Activated T-helper 2 cell treated with anti-CD3 and anti-CD28 coated beads, Interferon-gamma antibody, Interleukin-2, Interleukin-4, amounts not matched to agents 10 μg/mL and 5 μg/mL and 100 μg/mL, durations not matched to agents 14 hours and 24 hours and 36 hours (primary cell): ENCODE measurements at places on chromosomes 16 and 17.
A peak's percentile ranks its signal among the peaks of the same experiment; 100 is the strongest.

GRCh38 chr16:17346621-17347569, 123.9 kb downstream of the XYLT1 start:
- no peak for DNase-seq

- DNase-seq = no peak
These were observed 45.0 kb upstream of the NOL11 start for GRCh38 chr17:67672592-67673335.

DNA sequence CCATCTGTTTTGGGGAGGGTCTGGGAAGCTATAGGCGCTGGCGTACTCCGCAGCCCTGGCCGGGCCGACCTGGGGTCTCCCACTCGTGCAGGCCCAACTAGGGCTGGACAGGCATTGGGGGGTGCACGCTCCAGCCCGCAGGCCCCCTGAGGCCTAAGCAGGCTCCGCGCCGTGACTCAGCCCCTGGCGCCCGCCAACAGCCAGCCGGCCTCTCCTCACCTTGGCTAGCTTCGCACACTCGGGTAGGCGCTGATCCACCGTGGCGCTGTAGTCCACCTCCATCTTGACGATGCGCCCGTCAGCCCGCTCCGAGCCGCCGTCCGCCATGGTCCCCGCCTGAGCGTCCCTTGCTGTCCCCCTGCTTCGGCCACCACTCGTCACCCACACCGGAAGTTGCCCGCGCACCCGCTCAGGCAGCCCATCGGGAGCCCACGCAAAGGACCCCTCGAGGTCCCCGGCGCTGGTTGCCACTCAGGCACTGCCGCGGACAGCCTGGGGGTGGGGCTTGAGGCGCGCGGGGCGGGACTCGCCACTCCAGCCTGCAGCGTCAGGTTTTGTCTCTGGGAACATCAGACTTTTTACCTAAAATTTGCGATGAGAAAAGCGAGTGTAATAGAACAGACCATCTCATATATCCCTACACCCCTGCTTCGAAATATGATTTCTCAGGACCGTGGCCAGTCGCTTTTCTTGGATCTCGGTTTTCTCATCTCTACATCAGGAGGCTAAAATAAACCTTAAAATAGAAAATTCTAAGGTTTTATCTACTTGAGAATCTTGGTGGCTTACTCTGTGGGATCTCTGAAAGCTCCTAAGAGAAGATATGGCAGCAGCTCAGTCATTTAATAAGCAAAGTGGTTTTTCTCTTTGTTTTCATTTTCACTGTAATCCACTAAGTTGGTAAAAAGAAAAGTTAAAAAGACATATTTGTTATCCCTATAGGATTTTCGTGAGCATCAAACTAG, at the start of gene PSMD12:
TSS of gene PSMD12 (minus strand) at position 385 of the 965 bp plus-strand sequence. CDS start at position 327, 58 bp downstream.
- DNase-seq = peak; percentile 90

- DNase-seq = no peak
These were observed 2.6 kb downstream of the KAT2A start for GRCh38 chr17:42118545-42118944.
